ENCODE measurements at places on chromosomes 5 and 9.

- no peak for DNase-seq
Measured at GRCh38 chr5:65840071-65840470, 86.3 kb upstream of the ERBIN start.

- DNase-seq: no peak
Measured at GRCh38 chr9:92299116-92299515, 5.6 kb upstream of the IARS1 start.

- no peak for DNase-seq
Measured at GRCh38 chr5:128962211-128962610, 3.1 kb upstream of the SLC27A6 start.

DNA sequence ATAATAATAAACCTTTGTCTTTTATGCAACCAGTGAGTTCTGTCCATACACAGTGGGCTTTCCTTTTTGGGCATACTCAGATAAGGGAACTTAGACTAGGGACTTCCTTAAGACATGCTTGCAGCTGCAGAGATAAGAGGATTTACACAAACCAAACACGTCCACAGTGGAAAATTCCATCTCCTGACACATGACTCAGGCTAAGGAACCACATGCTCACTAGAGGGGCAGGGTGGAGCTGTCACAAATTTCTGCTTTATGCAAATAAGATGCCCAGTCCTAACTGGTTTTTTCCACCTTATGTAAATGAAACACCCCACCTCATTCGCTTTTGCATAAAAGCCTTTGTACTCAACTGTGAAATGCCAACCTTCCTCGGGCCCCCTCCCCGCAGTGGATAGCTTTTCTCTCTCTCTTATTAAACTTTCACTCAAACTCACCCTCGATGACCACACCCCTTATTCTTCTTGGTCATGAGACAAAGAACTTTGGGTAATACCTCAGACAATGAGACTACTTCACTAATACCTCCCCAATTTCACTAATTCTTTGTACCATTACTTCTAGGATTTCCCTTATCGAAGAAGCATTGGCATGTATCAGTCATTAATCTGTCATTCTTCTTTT, 170.3 kb upstream of the FTMT start:
- no peak for DNase-seq

DNA sequence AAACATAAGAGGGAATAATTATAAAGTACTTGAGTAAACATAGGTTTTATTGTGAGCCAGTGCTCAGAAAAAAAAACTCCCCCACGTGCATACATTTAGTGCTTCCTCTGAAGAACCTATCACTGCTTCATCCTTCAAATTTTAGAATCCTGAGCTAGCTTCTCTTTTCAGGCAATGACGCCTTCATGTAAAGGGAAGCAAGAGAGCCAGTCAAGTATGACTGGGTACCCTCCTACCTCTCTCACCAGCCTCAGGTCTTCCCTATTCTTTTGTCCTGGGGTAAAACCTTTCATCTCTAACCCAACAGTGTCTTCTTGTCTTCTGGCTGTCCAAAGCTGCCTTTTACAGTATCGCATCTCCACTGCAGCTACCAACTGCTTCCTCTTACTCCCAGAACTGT, 32.0 kb downstream of the PLPP1 start:
- DNase-seq: no peak

DNA sequence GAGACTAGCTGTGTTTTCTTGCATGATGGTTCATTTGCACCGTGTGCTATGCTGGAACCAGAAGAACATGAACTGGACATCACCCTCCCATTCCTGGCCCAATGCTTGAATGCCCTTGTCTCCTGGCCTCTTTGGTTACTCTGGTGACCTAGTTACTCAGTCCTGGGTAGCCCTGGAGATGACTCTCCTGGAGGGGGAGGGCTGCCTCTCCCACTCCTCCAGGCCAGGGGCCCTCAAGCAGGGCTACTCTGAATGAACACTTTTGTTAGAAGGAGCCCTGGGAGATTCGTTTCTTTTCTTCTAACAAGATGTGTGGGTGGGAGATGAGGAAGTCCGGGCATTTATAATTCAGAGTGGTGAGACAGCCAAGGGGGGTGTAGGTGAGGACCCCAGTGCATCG, 12.0 kb upstream of the NKX2-5 start:
- DNase-seq: no peak

Data from D721Med (cell line).